ENCODE measurements at places on chromosomes 12 and 14. TPM values are rescaled to one million over a fixed set of nuclear protein-coding genes. Genes with fewer than 3 reads are reported as not detected.

GRCh38 chr12:108324351-108325017 is 14.6 kb downstream of the CMKLR1 start:
- no peak for DNase-seq

GRCh38 chr14:92785667-92786426 is 8.3 kb upstream of the GOLGA5 start:
- no peak for DNase-seq

- DNase-seq, result no peak
Measured at GRCh38 chr12:65586796-65587195, 237.5 kb upstream of the HMGA2 start.

DNA sequence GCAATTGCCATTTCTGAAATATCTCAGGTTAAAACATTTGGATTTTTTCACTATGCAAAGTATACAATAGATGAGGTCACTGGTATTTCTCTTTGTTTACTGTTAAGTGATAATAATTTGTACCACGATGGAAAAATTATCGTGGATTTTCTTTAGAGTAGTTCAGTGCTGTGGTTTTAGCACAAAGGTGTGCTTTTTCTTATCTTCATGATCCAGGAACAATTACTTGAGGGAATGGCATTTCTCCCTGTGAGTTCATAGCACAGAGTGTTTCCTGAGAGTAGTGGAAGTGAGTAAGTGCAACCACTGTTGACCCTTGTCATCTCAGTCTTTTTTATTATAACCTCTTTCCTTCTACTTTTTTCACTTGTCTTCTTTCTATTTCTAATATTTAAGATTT is 86.8 kb downstream of the FGD4 start:
- DNase-seq, result no peak

- peak; percentile 70 for DNase-seq
Measured at GRCh38 chr12:7959701-7960121, 23.7 kb upstream of the SLC2A3 start.

DNA sequence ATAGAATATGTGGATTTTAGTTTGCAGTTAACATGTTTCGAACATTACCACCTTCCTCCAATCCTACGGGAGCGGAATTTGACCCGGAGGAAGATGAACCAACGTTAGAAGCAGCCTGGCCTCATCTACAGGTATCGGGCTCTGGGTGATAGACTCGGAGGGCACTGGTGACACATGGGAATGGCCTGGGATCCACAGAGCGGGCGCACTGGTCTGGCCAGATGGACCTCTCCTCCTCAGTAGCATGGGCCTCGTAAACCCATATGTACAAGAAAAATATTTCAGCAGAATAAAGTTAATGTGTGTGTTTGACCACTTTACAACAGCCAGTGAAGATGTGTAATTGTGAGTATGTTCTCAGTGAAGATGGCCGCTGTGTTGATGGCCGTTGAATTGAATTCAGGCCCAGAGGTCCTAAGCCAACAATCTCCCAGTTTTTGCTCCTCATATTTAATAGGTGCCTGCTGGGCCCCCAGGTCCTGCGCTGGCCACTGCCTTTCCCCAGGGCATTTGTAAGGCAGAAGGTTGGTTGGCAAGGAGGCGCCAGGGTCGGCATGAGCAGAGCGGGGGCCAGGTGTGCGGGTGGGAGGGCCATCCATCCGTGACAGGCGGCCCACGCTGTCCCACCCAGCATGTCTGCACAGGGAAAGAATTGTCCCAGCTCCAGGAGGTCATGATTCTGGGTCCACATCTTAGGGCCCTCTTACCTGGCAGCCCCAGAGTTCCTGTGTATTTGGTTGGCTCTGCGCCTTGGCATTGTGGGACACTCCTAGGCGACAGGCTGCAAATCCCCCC is 82.0 kb upstream of the DYNC1H1 start:
- no peak for DNase-seq

- no peak for DNase-seq
Measured at GRCh38 chr14:34722723-34723545, 8.5 kb upstream of the CFL2 start.

DNA sequence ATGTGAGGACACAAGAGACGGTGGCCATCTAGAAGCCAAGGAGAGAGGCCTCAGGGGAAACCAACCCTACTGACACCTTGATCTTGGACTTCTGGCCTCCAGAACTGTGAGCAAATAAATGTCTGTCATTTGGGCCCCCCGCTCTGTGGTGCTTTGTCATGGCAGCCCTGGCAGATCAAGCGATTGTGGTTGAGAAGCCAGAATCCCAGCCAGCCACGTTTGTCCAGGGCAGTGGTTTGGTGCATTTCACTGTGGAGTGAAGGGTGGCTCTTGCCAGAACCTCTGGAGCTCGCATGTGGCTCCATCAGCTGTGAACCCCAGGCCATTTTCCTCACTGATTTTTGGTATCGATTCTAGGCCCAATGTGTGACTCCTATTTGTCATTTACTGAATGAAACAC is 404.9 kb downstream of the BCL11B start:
- no peak for DNase-seq

- no peak for DNase-seq
Measured at GRCh38 chr12:13144266-13144828, 40.9 kb upstream of the GSG1 start.

DNA sequence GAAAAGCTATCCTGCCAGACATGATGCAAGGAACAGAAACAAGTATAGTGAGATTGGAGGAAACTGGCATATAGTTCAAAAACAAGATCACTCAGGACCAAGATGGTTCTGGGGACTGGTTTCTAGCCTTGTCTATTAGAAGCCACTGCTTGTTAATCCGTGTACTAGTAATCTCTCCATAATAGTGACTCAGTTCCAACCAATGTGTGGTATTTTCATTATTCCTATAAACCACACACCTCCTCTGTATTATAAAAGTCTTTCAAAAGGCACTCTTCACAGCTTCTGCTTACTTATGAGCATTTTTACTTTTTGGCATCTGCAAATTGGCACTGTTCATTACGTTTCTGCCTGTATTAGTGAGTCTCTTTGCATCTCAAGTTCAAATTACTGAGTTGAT is 140.3 kb downstream of the SLC6A15 start:
- no peak for DNase-seq

DNA sequence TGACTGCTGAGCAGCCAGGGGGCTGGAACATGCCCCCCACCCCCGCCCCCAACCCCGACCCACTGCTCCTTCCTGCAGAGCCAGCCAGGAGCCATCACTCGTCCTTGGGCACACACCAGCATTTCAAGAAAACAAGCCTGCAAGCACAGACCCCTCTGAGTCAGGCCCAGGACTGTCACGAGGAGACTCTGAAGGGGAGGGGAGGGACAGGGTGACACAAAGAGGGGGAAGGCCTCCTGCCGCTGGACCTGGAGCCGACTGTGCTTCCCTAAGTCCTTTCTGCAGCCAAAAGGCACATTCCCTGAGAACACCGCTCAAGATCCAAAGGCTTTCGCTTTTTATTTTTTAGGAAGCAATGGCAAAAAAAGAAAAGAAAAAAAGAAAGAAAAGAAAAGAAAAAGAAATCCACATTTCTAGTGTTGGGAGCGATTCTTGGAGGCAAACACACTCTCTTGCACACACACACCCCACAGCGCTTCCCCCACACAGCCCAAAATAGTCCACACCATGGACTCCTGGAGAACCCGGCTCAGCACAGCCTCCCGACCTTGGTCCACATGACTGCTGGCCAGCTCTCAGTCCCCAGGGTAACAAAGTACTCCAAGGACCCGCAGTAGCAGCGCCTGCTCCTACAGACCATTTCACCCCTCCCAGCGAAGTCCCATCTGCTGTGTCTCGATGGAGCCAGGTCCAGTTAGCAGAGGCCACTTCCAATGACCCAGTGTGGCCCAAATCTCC is 101.7 kb downstream of the DPF3 start:
- DNase-seq, result no peak

- no peak for DNase-seq
Measured at GRCh38 chr12:11651381-11651780, 1.9 kb downstream of the ETV6 start.

DNA sequence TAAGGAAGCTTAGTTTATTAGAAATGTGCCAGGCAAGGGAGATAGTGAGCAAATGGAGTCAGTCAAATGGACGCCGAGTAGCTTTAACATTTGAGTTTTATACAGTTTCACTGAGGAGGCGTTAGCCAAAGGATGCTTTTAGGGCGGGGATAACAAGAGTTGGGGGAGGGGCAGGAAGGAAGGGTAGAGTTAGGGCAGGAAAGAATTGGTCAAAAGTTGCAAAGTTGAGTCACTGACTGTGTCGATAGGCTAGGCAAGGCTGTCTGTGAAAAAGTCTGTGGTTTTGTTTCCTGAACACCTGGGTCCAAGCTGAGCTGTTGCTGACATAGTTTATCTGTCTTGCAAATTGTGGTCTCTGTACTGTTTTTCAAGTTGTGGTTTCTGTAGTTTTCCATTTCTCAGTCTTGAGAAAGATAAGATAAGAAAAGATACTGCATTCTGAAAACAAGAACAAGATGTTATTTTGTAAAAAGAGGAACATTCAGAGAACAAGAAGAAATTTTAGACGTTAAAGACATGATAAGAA is 62.6 kb upstream of the RESF1 start:
- peak; percentile 99 for DNase-seq

GRCh38 chr14:22221508-22221907 is 367.5 kb downstream of the DAD1 start:
- DNase-seq, result no peak

GRCh38 chr12:116201908-116202307 is 75.6 kb downstream of the MED13L start:
- DNase-seq, result no peak

DNA sequence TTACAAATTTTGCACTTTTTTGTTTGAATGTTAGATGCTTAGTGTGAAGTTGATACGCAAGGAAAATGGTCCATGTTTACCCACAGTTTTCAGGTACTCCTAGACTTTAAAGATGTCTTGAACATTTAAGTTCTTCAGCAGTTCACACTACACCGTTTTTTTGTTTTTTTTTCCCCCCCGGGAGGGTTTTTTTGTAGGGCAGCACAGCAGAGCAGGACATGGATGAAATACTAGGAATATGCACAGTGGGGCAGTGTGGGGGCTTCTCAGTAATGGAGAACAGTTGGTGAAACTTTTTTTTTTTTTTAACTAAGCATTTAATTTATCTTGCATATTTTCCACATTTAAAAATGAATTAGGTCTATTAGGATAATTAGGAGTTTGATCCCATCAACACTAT is 4.9 kb downstream of the RAN start:
- no peak for DNase-seq

DNA sequence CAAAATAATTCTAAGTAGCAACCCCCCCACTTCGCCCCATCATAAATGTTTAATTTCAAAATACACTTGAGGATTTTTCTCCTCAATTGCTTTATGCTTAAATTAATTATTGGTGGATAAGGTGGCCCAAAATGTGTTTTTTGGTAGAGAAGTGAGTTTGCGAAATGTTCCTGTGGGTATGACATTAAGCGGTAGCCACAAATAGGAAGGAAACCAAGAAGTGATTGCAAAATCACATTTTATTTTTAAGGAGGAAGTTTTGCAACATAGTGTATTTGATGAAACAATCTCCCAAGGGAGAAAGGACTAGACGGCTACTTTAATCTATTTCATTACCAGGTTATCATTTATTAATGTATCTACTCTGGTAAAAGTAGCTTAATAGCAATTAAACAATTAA is 25.5 kb downstream of the SLC25A3 start:
- no peak for DNase-seq

DNA sequence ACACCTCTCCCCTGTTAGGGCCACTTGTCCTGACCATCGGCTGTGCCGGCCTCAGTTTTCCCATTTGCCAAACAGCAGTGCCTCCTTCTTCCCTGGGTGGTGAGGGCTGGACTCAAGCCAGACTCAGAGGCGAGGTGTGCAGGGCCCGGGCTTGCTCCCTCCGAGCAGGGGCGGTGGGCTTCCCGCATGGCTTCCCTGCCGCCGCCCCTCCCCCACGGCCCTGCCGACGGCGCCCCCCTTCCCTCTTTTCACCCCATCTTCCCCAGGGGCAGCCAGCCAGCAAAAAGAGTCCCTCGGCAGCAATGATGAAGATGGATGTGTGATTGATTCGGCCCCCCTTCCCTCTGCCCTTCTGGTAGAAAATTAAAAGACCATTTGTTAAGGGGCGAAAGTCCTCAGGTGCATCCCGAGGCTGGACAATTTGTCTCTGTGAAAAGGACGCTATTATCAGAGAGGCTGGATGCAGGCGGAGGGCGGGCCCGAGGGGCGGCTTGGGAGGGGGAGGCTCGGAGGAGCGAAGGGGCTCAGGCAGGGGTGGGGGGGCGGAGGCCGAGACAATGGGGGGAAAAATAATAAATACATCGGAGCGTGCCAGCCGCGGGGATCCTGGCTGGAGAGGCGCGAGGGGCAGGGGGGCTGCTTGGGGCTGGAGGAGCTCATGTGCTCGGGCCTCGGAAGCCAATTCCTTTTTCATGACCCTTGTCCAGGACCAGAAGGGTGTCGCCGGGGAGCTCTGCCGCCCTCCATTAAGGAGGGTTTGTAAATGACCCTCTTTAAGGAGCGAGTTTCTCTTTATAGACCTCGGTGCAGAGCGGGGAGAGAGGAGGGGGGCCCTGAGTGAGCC is 48.0 kb upstream of the LHX5 start:
- no peak for DNase-seq

GRCh38 chr14:85527006-85527405 is 2.9 kb upstream of the FLRT2 start:
- DNase-seq, result no peak

- DNase-seq, result no peak
Measured at GRCh38 chr12:57882575-57882974, 36.0 kb upstream of the CTDSP2 start.

DNA sequence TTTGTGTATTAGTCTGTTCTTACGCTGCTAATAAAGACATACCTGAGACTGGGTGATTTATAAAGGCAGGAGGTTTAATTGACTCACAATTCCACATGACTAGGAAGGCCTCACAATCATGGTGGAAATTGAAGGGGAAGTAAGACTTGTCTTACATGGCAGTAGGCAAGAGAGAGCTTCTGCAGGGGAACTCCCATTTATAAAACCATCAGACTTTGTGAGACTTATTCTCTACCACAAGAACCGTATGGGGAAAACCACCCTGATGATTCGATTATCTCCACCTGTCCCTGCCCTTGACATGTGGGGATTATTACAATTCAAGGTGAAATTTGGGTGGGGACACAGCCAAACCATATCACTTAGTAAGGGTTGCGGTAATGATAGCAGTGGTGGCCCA is 833.1 kb downstream of the FLRT2 start:
- DNase-seq, result no peak

GRCh38 chr14:101598571-101599233 is 37.4 kb downstream of the DIO3 start:
- DNase-seq, result no peak

Gene SLC25A47
- total RNA-seq, result not detected

Gene TPCN1
- 26.6 TPM for total RNA-seq

Gene ETFBKMT
- 1.4 TPM for total RNA-seq

Gene AQP6
- total RNA-seq, result not detected

Gene ATXN2
- total RNA-seq, result 31.5 TPM

Gene GLI1
- total RNA-seq, result 1.2 TPM

Gene GZMH
- not detected for total RNA-seq

Gene PLEKHD1
- not detected for total RNA-seq
